GM04503 (cell line): ENCODE measurements at places on chromosomes 12 and 14.

DNA sequence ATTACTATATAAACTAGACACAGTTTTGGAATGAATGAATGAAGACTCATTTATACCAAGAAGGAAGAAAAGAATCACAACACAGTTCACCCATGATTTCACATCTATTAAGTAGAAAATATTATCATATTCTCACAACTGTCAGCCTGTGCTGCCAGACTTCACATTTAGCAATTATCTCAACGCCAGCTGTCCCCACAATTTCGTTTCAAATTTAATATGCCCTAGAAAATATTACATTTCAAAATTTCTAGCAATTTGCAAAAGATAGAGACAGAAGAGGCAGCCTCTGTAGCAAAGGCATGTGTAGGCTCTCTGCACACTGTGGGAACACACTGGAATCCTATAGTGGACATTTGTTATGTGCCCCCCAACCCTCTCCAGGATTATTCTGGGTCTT, 83.6 kb downstream of the ANKS1B start:
- DNase-seq, result no peak

DNA sequence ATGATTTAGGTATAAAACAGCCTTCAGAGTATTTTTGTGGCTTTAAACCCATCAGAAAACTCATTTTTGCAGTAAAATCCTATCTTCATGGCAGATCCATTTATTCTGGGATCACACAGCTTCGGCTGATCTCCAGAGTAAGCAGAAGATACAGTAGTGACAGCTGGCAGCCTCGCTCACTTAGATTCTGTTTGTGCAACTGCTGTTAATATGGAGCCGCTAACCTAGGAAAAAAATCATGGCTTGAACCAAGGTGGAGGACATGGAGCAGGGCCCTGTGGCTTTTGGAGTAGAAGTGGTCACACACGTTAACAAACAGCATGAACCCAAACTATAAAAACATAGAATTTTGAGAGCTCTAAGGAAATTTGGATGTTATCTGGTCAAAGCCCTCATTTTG, 137.2 kb upstream of the ARHGAP5 start:
- DNase-seq, result no peak

DNA sequence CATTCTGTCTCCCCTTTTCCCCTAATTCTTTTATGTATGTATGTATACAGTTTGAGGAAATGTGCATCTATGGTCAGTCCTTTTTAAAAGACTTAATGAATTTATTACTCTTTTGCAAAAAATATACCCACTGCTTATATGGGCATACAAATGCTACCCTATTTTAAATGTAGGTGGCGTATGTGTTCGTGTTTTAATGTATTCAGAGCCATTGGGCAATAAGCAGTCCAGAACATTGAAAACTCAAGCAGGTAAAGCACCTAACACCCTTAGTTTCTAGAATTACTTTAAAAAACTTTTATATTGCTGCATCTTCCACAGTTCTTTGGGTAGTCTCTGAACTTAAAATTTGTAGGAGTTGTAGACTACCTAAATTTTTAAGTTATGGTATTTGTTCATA, 42.6 kb upstream of the A2ML1 start:
- no peak for DNase-seq

- DNase-seq, result peak; percentile 1
Observed at GRCh38 chr12:54650409-54650808, 2.2 kb upstream of the DCD start.

DNA sequence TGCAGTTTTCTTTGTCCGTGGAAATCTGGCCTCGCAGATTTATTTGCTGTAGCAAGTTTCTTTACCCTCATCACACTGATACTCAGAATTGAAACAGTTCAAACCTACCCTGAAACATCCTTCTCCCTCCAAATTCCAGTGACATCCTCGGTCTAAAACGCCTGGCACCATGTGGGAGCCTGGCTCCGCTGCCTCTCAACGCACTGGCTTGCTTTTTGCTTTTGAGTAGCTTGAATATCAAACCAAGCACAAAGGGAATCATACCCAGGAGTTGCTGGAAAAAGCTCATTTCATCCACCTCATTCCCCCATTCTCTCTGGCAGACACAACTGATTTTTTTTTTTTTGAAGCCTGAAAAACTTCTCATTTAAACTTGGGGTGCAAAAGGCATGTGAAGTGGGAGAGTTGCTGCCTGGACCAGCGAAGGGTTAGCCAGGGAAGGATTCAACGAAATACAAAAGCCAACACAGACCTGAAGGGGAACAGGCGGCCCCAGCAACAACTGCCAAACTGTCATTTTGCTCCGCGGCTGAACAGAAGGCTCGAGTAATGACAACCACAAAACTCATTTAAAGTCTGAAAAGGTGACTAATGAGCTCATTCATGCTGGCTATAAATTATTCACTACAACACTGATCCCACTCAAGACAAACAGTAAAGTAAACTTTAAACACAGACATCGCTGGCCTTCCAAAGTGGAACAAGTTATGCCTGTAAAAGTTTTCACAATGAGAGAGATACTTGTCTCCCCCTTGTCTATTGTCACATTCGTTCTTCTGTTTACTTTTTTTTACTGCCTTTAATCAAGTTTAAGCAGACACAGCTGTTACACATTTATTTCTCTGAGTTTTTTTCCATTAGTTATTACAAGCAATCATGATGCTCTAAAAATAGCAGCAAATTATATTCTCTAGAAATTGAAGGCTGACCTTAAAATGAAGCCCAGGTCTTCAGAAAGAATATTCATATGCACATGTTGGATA, 12.5 kb upstream of the FOXN3 start:
- no peak for DNase-seq

DNA sequence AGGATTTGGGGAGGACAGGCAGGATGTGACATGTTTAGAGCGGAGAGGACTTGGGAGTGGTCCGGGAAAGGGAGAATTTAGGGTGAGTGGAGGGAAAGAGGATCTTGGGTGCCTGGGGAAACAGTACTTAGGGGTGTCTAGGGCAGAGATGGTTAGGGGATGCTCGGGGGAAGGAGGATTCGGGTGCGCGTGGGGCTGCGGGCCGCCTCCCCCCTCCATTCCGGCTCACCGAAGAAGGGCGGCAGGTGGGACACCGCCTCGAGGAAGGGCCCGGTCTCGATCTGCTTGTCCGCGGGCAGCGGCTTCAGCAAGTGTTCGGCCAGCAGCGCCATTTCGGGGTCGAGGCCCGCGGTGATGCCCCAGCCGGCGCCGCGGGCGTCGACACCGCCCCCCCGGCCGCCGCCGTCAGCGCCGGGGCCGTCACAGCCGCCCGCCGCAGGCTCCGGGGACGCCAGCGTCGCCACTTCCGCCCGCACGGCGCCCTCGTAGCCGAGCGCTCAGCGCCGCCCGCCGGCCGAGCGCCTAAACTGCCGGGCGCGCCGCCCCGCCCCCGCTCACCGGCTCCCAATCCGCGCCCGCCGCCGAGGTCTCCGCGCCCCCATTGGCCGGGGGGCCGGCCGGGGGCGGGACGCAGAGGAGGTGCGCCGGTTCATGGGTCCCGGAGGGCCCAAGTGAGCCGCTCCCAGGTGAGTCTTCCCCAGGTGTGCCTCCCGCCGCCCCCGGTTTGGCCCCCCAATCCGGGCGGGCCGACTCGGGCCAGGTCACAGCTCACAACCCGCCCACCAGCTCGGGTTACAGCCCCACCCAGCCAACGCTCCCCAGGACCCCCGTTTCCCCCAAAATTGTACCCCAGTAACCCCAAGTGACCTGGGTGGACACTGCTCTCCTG, at the start of gene GLTP:
Gene GLTP, minus strand, starts transcription at position 499 of the 889 bp plus-strand sequence. Its CDS starts 167 bp downstream, at position 332.
- DNase-seq, result no peak

DNA sequence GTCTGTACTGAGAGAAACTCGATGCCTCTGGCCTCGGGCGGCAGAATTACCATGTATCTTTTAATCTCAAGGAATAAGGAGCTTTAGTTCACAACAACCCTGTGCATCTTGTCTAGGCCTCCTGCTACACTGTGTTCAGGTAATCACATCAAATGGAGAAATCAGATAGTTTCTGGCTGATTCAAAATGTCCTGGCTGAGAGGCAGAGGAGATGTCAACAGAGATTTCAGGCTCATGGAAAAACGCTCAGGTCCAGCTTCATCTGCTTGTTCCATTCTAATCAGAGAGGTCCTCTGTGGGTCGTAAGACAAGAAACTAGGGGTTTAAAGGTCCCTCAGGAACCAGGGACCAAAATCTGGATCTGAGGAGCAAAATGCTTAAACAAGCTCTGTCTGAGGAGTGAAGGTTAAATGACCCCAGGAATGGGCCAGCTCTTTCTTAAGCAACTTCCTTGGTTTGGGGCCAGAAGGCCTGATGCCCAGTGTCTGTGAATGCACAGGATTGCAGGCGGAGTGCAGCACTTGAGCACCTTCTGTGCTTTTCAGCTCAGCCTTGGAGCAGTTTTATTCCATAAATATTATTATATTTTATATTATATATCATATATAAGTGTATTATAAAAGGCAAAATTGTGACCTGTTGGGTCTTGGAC, 170.2 kb upstream of the PRICKLE1 start:
- peak; percentile 42 for DNase-seq

GRCh38 chr14:76842414-76842813, 16.2 kb downstream of the LRRC74A start:
- no peak for DNase-seq

DNA sequence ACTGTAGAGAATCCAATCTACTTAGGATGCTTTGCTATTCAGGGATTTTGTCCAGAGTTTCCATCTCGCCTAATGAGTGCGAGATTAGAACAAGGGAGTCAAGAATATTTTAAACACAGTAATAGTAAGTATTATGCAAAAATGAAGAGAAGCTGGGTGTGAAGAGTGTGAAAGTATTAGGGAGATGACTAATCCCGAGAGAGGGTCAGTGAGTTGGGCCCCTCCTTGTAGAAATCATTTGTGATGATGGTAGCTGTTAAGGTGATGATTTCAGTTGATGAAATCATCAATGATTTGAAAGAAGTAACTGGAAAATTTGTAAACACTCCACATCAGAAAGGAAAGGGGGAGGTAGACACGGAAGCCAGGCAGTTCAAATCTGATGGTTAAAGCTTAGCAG, 478.9 kb upstream of the MGAT4C start:
- no peak for DNase-seq

GRCh38 chr14:82725213-82725612, 1191.6 kb upstream of the SEL1L start:
- no peak for DNase-seq

DNA sequence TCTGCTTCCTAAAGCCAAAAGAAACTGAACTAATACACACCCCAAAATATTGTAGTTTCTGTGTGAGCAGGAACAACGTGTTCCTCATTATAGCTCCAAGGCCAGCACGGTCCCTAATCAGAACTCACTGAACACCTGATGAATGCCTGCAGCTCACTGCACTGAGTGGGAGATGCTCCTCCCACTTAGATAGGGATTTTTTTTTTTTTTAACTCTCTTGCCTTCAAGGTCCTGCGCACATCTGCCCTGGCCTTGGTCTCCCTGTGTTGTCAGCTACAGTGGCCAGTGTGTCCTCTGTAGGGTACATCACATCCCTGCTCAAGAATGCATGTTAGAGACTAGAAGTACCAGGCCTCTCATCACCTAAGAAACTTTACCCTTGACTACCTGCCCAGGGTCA, 44.3 kb upstream of the TMPO start:
- no peak for DNase-seq

GRCh38 chr12:29591140-29592020, 93.9 kb upstream of the OVCH1 start:
- DNase-seq, result no peak

- DNase-seq, result no peak
Observed at GRCh38 chr12:63348556-63348955, 197.6 kb upstream of the AVPR1A start.

- no peak for DNase-seq
Observed at GRCh38 chr12:87140262-87140661, 884.1 kb upstream of the MGAT4C start.
